Activated CD8-positive, alpha-beta memory T cell treated with anti-CD3 and anti-CD28 coated beads, Interleukin-2, amount 10 ng/mL, durations not matched to agents 7 days and 5 days (primary cell): ENCODE measurements at places on chromosomes 16 and 17. TPM values are rescaled to one million over a fixed set of nuclear protein-coding genes. Genes with fewer than 3 reads are reported as not detected.

DNA sequence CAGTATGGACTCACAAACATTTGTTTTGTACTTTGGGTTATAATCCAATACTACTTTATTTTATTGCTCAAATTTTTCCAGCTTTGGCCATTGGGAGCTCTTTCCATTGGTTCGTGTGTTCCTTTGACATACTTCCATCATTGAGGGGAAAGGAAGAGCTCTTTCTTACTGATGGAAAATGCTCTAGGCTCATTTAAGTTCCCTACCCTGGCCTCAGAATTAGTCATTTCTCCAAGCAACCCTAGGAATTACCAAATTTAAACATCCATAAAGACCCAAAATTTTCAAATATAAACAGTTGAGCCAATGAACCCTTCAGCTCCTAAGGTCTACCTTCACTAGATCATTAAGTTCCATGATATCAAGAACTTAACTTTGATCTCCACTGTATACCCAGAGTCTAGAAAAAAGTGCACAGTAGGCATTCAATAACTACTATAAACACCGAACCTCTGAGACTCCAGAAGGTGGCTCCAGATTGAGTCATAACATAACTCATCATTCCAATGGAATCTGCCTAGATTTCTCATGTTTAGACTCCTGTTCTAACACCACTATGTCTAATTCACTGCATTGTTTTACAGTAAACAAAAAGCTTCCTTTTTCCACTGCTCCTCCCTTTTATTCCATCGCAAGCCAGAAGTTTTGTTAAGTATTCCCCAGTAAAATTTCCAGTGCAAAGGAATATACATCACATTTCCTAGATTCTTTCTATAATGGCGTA, 39.0 kb downstream of the SMURF2 start:
- H3K27me3 ChIP-seq: no peaks in the 10 kb centered on the region
- no peak overlapping the region for H3K4me3 ChIP-seq
- peaks cover 8% of the 10 kb centered on the region for H3K4me1 ChIP-seq
- H3K36me3 ChIP-seq: peaks cover 7% of the 10 kb centered on the region
- no peak overlapping the region for H3K27ac ChIP-seq

DNA sequence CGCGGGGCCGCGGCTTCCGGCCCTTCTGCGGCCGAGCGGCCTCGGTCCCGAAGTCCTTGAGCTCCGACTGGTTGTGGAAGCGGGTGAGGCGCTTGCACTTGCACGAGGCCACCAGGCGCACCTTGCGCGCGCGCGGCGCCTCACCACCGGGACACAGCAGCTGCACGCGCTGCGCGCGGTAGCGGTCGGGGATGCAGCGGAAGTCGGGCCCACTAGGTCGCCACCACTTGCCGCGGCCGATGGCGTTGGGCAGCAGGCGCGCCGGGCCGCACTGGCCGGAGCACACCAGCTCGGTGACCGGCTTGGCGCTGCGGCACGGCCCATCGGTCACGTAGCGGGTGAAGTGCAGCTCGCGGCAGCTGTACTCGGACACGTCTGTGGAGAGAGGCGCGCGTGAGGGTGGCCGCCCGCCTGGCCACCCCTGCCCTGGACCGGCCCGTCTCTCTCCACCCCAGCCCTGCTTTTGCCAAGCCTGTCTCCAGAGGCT, 3.2 kb downstream of the SOST start:
- no peak overlapping the region for H3K4me3 ChIP-seq
- peaks cover 60% of the 10 kb centered on the region for H3K27me3 ChIP-seq
- DNase-seq: peak; percentile 52

- H3K4me3 ChIP-seq: no peak overlapping the region
- H3K4me1 ChIP-seq: peaks cover 12% of the 10 kb centered on the region
These were observed 68.5 kb downstream of the NF1 start for GRCh38 chr17:31163091-31163781.

GRCh38 chr16:57462978-57463362, 491 bp downstream of the POLR2C start:
- peak overlapping the region; percentile 98 for H3K27ac ChIP-seq
- peaks cover 18% of the 10 kb centered on the region for H3K36me3 ChIP-seq
- peak overlapping the region; percentile 94 for H3K4me3 ChIP-seq
- H3K27me3 ChIP-seq: no peaks in the 10 kb centered on the region

DNA sequence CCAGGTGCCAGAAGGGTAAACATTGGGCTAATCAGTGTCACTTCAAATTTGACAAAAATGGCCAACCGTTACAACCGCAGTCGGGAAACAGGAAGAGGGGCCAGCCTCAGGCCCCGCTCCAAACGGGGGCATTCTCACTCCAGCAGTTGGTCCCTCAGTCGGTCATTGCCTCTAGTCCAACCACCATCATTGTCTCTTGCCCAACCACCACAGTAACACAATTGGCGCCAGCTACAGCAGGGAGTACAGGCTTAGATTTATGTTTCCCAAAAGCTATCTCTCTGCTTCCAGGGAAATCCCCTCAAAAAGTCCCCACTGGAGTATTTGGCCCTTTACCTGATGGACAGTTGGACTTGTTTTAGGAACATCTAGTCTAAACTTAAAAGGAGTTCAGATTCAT, 20.3 kb downstream of the ALOX15B start:
- no peak for DNase-seq
- no peaks in the 10 kb centered on the region for H3K36me3 ChIP-seq
- no peak overlapping the region for H3K4me3 ChIP-seq
- H3K4me1 ChIP-seq: peaks cover 30% of the 10 kb centered on the region
- peaks cover 66% of the 10 kb centered on the region for H3K27me3 ChIP-seq
- H3K27ac ChIP-seq: no peak overlapping the region

DNA sequence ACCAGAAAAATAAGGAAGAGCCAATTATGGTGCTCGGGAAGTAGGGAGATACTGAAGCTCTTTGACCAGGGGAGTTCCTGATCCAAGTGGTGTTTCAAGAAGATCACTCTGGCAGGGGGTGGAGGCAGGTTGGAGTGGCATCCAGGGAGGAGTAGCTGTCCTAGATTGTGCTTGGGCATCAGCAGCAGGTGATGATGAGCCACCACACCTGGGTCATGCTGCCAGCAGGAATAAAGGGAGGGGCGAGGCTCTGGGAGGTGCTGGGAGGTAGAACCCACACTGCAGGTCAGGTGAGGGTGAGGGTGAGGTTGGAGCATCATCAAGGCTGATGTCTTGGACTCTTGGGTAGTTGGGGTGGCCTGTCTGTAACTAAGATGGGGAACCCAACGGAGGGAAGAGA, 35.4 kb upstream of the ADGRG1 start:
- peak; percentile 64 for DNase-seq
- H3K4me3 ChIP-seq: peak overlapping the region; percentile 68
- H3K27ac ChIP-seq: peak overlapping the region; percentile 91
- H3K27me3 ChIP-seq: no peaks in the 10 kb centered on the region
- H3K4me1 ChIP-seq: peaks cover 70% of the 10 kb centered on the region
- peaks cover 34% of the 10 kb centered on the region for H3K36me3 ChIP-seq

- H3K4me1 ChIP-seq: peaks cover 44% of the 10 kb centered on the region
- peaks cover 5% of the 10 kb centered on the region for H3K27me3 ChIP-seq
- H3K36me3 ChIP-seq: peaks cover 3% of the 10 kb centered on the region
- H3K27ac ChIP-seq: no peak overlapping the region
- no peak overlapping the region for H3K4me3 ChIP-seq
- DNase-seq: no peak
These were observed 28.2 kb upstream of the CCL1 start for GRCh38 chr17:34391241-34391640.

- H3K27me3 ChIP-seq: peaks cover 8% of the 10 kb centered on the region
- H3K36me3 ChIP-seq: no peaks in the 10 kb centered on the region
- H3K4me1 ChIP-seq: peaks cover 10% of the 10 kb centered on the region
- H3K27ac ChIP-seq: no peak overlapping the region
- no peak overlapping the region for H3K4me3 ChIP-seq
These were observed 42.0 kb upstream of the TMC5 start for GRCh38 chr16:19375561-19376158.

DNA sequence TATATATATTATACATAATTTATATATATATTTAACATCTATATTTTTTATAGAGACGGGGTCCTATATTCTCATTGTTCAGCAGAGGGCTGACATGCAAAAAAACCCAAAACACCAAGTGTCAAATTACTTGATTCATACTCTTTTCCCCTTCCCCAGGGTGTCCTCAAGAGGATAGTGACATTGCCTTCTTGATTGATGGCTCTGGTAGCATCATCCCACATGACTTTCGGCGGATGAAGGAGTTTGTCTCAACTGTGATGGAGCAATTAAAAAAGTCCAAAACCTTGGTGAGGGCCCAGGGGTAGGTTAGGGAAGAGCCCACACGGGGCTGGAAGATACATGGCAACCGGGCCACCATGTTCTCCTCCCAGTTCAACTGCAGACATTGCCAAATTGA, 11.0 kb downstream of the ITGAM start:
- no peak for DNase-seq
- peaks cover 16% of the 10 kb centered on the region for H3K4me1 ChIP-seq
- peaks cover 25% of the 10 kb centered on the region for H3K36me3 ChIP-seq
- no peak overlapping the region for H3K27ac ChIP-seq
- no peaks in the 10 kb centered on the region for H3K27me3 ChIP-seq

DNA sequence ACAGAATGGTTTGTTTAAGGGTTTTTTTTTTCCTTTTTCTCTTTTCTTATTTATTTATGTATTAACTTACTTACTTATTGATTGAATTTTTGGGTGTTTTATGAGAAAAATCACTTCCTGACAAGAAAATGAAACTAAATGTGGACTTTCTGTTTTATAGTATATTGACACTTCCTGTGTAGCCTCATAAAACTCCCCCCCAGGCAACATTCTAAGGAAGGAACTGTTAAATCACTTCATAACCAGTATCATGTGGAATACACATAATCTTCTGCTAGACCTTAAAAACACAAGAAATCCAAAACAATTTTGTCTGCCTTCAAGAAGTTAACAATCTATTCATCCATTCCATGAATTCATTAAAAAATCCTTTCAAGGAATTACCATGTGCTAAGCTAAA, 164.1 kb upstream of the TOM1L1 start:
- H3K36me3 ChIP-seq: no peaks in the 10 kb centered on the region
- no peak overlapping the region for H3K4me3 ChIP-seq
- no peak overlapping the region for H3K27ac ChIP-seq
- no peaks in the 10 kb centered on the region for H3K4me1 ChIP-seq
- no peaks in the 10 kb centered on the region for H3K27me3 ChIP-seq

GRCh38 chr17:29687596-29687995, 64.9 kb upstream of the CORO6 start:
- no peak overlapping the region for H3K4me3 ChIP-seq
- no peak for DNase-seq
- no peaks in the 10 kb centered on the region for H3K27me3 ChIP-seq

- no peak overlapping the region for H3K4me3 ChIP-seq
- H3K4me1 ChIP-seq: peaks cover 14% of the 10 kb centered on the region
- no peak overlapping the region for H3K27ac ChIP-seq
- peaks cover 7% of the 10 kb centered on the region for H3K36me3 ChIP-seq
These were observed 14.5 kb downstream of the TSPOAP1 start for GRCh38 chr17:58313815-58314705.

DNA sequence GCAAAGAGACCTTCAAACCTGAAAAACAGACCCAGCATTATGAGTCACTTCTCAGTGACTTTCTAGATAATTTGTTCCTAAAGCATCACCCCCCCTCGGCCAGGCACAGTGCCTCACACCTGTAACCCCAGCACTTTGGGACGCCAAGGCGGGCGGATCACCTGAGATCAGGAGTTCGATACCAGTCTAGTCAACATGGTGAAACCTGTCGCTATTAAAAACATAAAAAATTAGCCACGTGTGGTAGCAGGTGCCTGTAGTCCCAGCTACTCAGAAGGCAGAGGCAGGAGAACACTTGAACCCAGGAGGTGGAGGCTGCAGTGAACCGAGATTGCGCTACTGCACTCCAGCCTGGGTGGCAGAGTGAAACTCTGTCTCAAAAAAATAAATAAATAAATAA, 24.3 kb upstream of the RNPS1 start:
- no peak for DNase-seq
- H3K27ac ChIP-seq: no peak overlapping the region
- no peak overlapping the region for H3K4me3 ChIP-seq

GRCh38 chr16:12087901-12088421, 111.4 kb downstream of the SNX29 start:
- H3K36me3 ChIP-seq: no peaks in the 10 kb centered on the region
- no peaks in the 10 kb centered on the region for H3K27me3 ChIP-seq
- no peak overlapping the region for H3K27ac ChIP-seq
- H3K4me1 ChIP-seq: peaks cover 11% of the 10 kb centered on the region
- DNase-seq: no peak

- no peak overlapping the region for H3K4me3 ChIP-seq
- no peaks in the 10 kb centered on the region for H3K4me1 ChIP-seq
- no peaks in the 10 kb centered on the region for H3K36me3 ChIP-seq
- no peak for DNase-seq
- H3K27ac ChIP-seq: no peak overlapping the region
- H3K27me3 ChIP-seq: peaks cover 20% of the 10 kb centered on the region
These were observed 5.6 kb upstream of the CARD14 start for GRCh38 chr17:80164185-80164584.

DNA sequence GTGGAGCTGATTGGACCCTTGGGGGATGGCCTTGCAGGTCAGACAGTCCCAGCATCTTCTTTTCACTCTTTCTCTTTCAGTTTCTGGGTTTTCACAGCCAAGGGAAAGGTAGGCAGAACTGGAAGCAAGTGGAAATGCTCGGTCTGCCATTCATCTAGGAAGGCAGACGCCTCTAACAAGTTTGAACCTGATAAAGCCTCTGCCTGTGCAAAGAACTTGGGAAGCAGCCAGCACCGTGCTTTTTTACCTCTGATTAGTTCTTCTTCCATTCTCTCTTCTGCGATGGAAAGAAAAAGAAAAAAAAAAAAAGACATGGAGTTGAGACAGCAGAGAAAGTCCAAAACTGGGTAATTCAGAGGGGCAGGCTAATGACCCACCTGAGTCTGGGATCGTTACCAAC, 997.8 kb upstream of the EEF2KMT start:
- H3K27me3 ChIP-seq: no peaks in the 10 kb centered on the region
- no peak overlapping the region for H3K27ac ChIP-seq
- H3K36me3 ChIP-seq: no peaks in the 10 kb centered on the region

GRCh38 chr17:75587675-75588595, at the start of gene MYO15B:
Gene MYO15B, plus strand, starts transcription at chr17:75587800. Its CDS starts 258 bp downstream, at chr17:75588058.
- DNase-seq: peak; percentile 70
- peaks cover 27% of the 10 kb centered on the region for H3K27me3 ChIP-seq
- H3K27ac ChIP-seq: no peak within 1 kb of the TSS
- no peaks in the 10 kb centered on the region for H3K36me3 ChIP-seq

DNA sequence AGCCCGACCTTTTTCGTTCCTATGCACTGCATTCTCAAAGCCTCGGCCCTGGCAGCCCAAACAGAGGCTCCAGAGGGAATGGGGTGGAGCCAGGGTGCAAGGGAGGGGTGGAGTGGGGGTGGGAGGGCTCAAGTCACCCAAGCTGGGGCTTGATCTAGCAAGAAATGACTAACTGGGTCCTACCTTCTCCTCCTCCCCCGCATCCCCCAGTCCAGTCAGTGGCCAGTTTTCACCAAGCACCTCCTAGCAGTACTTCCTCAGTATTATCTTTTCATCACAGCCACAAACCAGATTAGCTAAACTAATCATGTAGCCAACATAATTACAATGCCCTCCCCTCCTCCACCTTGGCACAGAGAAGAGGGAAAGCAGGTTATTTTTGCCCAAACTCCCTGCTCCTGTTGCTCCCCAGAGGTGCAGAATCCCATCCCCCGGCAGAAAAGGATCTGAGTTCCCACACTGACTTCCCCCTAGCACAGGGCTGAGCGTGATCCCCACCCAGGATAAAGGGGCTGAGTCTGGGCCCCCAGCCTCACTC, 2.2 kb downstream of the JUP start:
- peaks cover 24% of the 10 kb centered on the region for H3K4me1 ChIP-seq
- H3K27ac ChIP-seq: no peak overlapping the region
- no peaks in the 10 kb centered on the region for H3K36me3 ChIP-seq
- no peak overlapping the region for H3K4me3 ChIP-seq
- H3K27me3 ChIP-seq: peaks cover 55% of the 10 kb centered on the region

The MT1A gene
- total RNA-seq: not detected

The C16orf74 gene
- 0.23 TPM for total RNA-seq

The NHLRC4 gene
- total RNA-seq: 0.94 TPM

The SLC5A10 gene
- not detected for total RNA-seq

The BRIP1 gene
- 30.6 TPM for total RNA-seq

The RAPGEFL1 gene
- total RNA-seq: 4.4 TPM

The CLDN7 gene
- total RNA-seq: 1.9 TPM
